ENCODE measurements at places on chromosomes 12 and 14.

DNA sequence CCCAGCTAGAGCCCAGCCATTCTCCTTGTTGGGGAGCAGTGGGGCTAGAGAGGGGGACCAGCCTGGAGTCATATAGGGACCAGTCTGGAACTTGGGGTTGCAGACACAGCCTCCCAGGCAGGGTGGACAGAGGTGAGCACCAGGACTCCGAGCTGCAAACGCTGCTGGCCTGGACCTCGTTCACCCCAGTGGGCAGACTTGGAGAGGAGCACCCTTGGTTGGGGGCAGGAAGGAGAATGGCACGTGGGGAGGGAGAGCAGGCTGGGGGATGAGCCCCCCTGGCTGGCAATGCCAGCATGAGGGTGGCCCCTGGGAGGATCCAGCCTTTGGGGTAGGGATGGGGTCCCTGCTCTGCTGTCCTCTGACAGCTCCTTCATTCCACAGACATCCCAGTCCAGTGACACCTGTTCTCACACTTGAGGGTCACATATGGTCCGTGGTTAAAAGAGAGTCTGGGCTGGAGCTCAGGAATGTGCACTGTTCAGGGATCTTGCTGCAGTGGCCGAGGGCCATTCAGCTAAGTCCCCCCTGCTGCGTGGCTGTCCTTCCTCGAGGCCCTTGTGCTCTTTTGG, 2.8 kb downstream of the LBHD2 start:
- no peak for DNase-seq

GRCh38 chr12:71772735-71773134, 18.1 kb downstream of the RAB21 start:
- DNase-seq = no peak

DNA sequence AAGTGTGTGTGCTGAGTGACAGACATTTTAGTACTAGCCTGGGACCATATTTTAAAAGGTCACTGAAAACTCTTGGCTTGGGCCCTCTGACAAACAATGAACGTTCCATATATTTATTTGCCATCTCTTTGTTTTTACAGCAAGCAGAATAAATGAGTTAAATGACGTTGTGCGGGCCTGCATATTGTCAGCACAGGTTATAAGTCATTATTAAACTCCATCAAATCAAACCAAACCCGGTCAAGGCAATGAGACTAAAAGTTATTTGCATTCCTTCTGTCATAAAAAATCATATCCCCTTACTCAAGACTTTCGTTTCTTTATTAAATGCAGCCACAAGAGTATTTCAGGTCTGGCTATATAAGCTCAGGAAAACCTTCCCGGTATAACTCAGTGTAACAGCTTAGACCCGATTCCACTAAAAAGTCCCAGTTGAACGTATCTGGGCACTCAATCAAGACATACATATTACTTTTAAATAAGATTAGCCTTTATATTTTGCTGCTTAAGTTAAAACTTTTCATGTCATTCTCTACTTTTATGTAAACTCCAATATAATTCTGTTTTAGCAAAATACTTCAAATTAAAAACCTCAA, 84.9 kb downstream of the DICER1 start:
- no peak for DNase-seq

DNA sequence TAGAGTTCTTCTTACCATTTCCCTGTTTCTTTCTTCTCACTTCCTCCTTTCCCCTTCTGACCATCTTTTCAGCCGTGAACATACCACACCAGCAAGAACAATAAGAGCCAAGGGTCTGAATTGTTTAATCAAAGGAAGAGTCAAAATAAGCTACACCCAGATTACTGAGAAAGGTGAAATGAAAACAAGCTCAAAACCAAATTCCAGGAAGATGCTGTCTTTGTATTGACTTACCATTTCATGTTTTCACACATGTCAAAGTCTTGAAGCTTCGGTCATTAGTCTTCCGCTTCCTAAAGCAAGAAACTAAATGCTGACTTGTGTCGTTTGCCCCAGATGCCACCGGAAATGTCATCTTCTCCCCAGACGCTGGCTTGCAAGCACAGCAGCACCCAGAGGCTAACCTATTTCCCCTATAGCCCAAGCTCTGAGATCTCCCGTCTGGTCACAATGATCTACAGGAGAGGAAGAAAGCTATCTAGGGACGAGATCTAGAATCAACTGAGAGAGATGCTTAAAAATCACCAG, 136.5 kb upstream of the AMIGO2 start:
- peak; percentile 40 for DNase-seq

DNA sequence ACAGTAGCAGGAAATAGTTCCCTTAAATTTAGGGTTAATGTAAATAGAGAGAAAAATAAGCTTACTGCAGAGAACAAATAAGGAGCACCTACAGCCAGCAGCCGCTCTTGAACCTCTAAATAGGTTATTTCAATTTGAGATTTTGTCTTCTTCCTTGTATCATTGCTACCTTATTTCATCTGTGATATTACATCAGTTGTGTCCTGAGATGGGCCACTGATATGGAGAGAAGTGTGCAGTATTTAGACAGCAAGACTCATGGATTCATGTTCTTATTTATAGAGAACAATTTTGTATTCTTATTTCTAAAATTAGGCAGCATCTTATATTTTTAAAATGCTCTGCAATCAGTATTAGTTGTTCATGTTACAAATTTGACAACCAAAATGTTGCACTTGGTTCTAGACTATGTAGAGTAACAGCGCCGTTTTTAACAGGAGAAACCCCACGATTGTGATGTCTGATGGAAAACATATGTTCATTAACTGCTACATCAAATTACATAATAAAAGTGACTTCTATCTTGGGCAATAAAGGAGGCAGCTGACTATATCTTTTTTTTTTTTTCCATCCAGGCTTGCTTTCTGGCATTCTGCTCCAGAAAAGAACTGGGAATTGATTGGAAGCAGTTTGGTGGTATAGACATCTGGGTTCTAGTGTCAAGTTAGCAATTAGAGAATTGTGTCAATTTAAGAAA, 117.9 kb downstream of the CAND1 start:
- DNase-seq = no peak

GRCh38 chr14:74683406-74683805, 29.5 kb downstream of the AREL1 start:
- DNase-seq = no peak

- no peak for DNase-seq
Measured at GRCh38 chr12:139585-139984, 73.0 kb downstream of the IQSEC3 start.

GRCh38 chr12:11023387-11023786, 967 bp upstream of the TAS2R19 start:
- DNase-seq = no peak

- DNase-seq = no peak
Measured at GRCh38 chr14:20615996-20616395, 24.8 kb upstream of the RNASE12 start.

- no peak for DNase-seq
Measured at GRCh38 chr12:8081251-8081920, 688 bp upstream of the NECAP1 start.

- DNase-seq = no peak
Measured at GRCh38 chr12:123078120-123078465, 72.8 kb downstream of the PITPNM2 start.

- peak; percentile 80 for DNase-seq
Measured at GRCh38 chr14:99982537-99983250, 82.5 kb upstream of the EVL start.

- DNase-seq = no peak
Measured at GRCh38 chr12:31600252-31600651, 9.3 kb upstream of the DENND5B start.

- peak; percentile 75 for DNase-seq
Measured at GRCh38 chr14:69879175-69880043, at the start of gene SMOC1. TSS of gene SMOC1 (plus strand) at chr14:69879416. CDS start at chr14:69879679, 263 bp downstream.

GRCh38 chr14:36510874-36511273, 9.2 kb downstream of the NKX2-1 start:
- DNase-seq = no peak

GRCh38 chr12:112885236-112885635, 21.5 kb upstream of the OAS1 start:
- no peak for DNase-seq

DNA sequence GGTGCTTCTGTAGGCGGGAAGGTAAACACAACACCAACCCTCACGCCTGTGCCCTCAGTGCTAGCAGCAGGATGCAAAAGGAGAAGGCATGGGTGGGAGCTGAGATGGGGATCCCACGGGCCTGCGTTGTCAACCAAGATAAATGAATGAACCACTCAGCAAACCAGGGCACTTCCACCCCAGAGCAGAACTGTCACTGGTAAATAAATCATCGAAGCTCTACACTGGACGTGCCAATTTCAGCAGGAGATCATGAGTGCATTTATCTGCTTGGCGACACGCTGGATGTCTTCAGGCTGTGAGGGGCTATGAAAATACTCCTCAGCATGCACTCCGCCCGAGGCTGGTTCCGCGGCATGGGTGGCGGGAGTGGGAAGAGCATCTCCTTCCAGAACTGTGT, 33.2 kb downstream of the HSPB8 start:
- DNase-seq = no peak

DNA sequence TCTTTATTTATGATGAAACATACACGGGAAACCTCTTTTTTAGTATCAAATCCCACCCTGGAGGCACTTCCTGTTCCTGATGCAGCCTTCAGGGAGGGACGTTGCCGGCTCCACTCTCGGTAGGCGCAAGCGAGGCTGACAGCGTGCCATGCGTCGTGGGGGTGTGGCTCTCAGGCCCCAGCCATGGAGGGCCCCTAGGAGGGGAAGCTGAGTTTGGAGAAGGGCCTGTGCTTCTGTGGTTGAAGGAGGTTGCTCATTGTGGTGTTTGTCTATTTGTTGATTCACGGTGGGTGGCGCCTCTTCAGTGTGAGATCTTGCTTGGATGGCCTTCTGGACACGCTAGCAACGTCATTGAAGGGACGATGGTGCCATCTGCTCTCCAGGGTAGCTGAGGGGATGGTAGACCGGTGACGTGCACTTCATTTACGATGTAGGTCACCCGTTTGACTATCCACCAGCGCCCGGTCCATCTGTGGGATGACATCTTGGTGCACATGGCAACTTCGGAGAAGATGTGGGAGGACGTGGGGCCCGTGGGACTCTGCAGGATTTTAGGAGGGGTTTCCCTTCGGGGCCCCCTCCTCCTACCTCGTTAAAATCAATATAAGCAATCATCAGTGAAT, 126.3 kb upstream of the RTL1 start:
- DNase-seq = no peak

- no peak for DNase-seq
Measured at GRCh38 chr14:101521978-101522377, 39.3 kb upstream of the DIO3 start.

- no peak for DNase-seq
Measured at GRCh38 chr12:15749937-15750336, 39.3 kb downstream of the EPS8 start.

- DNase-seq = no peak
Measured at GRCh38 chr14:54026671-54027070, 70.0 kb upstream of the BMP4 start.

DNA sequence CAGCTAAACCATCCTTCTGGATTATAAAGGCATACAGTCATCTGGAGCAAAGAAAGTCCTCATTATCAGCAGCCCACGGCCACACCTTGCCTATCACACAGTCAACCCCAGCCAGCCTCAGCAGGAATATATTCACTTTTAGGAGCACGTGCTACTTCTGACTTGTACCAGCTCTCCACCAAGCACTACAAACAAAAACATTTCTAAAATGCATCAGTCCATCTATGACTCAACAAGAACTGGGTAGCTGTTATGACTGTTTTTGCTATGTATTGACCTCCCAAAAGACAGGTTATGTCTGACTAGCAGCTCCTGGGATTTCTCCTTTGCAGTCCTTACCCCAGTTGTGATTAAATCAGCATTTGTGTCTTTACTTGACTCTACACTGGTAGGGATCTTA, 31.2 kb downstream of the NUAK1 start:
- no peak for DNase-seq

DNA sequence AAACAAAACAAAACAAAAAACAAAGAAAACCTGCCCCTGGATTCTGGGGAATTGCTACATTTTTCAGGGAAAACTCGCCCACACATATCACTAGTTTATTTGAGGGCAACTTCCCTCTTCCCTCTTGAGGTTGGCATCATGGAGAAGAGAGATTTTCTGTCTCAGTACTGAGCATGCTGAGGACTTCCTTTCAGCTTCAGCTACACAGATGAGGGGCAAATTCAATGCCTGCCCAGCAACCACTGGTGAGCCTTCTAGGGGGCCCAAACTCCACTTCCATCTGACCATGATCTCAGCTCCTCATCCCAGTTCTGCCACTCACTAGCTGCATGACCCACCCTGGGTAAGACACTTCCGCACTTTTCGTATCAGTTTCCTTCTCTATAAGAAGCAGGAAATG, 63.1 kb upstream of the SCN8A start:
- no peak for DNase-seq

DNA sequence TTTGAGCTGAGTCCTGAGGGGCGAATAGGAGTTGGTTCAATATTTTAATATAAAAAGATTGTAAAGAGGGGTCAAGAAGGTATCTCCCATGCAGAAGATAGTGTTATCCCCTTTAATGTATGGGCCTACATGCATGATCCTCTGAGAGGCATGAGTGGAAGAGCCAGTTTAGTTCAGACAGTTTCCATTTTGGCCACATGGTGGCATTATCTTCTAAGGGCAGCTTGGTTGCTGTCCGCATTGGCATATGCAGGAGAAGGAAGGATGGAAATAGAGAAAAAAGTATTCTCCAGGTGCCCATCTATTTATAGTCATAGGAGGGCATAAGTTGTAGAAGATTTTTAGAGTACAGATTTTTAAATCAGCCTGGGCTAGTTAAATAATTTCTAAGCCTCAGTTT, 5.4 kb downstream of the SAMD4A start:
- DNase-seq = peak; percentile 22

DNA sequence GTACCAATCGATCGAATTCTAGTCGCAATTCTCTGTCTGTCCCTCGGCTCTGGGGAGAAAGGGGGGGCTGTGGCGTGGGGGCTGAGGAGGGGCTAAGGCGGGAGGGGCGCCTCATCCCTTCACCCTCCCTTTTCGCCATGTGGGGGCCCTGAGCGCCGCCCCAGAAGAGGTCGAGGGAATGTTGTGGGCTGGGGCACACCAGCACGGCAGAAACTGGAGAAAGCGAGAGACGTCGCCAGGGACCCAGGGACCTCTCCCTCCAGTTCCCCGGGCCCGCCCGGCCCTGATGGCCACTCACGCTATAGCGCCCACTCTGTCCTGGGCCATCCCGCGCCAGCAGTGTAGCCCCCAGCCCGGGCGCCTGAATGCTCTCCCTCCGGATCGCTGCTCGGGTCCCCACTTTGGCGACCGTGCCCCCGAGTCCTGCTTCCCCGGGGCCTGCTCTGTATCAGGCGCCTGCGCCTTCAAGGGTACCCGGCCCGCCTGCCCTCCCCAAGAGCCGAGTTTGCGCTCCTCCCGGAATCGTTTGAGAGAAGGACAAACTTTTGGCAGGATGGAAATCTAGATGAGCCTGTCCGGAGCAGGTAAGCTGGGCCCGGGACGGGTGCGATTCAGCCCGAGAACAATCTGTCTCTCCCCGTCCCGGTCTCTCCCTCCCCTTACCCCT, 62.6 kb downstream of the SMUG1 start:
- DNase-seq = no peak

DNA sequence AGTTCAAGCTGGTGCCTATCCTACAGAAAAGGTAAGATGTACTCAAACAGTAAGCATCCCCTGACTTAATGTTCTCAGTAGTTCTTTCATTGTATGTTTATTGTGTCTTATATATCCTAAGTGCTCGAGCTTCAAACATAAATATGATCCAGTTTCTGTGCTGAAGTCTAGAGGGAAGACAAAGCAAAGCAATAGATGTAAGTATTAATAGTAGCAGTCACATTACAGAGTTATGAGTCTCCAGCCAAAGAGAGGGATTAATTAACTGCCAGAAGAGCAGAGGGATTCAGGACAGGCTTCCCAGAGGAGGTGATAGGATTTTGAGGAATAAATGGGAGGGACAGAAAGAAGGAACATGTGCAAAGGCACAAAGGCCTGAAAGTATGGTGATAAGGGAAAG, 1.4 kb downstream of the NGDN start:
- no peak for DNase-seq

GRCh38 chr12:102167821-102168604, 29.6 kb downstream of the PMCH start:
- DNase-seq = peak; percentile 12
